ENCODE measurements at places on chromosomes 11 and 22.

GRCh38 chr11:68658097-68658496 is 26.2 kb upstream of the GAL start:
- no peak for DNase-seq
- H3K36me3 ChIP-seq: no peaks in the 10 kb centered on the region
- H3K4me1 ChIP-seq: peaks cover 7% of the 10 kb centered on the region
- H3K4me3 ChIP-seq: no peak overlapping the region
- H3K27ac ChIP-seq: no peak overlapping the region
- H3K27me3 ChIP-seq: no peaks in the 10 kb centered on the region

- H3K27me3 ChIP-seq: no peaks in the 10 kb centered on the region
- H3K4me1 ChIP-seq: peaks cover 73% of the 10 kb centered on the region
- no peak for DNase-seq
- peak overlapping the region; percentile 98 for H3K4me3 ChIP-seq
- H3K27ac ChIP-seq: peak overlapping the region; percentile 90
- H3K36me3 ChIP-seq: no peaks in the 10 kb centered on the region
Observed at GRCh38 chr22:46738647-46739093, 618 bp upstream of the CERK start.

- H3K36me3 ChIP-seq: no peaks in the 10 kb centered on the region
- peaks cover 15% of the 10 kb centered on the region for H3K4me1 ChIP-seq
- no peak overlapping the region for H3K4me3 ChIP-seq
- H3K27me3 ChIP-seq: no peaks in the 10 kb centered on the region
Observed at GRCh38 chr11:16194566-16194965, 161.8 kb downstream of the SOX6 start.

- no peak overlapping the region for H3K4me3 ChIP-seq
- peaks cover 25% of the 10 kb centered on the region for H3K4me1 ChIP-seq
- DNase-seq: peak; percentile 83
- H3K27ac ChIP-seq: peak overlapping the region; percentile 78
Observed at GRCh38 chr11:58024601-58025091, 965 bp downstream of the OR9Q1 start.

- peaks cover 8% of the 10 kb centered on the region for H3K27me3 ChIP-seq
- H3K27ac ChIP-seq: no peak overlapping the region
- no peaks in the 10 kb centered on the region for H3K36me3 ChIP-seq
Observed at GRCh38 chr22:26949193-26949592, 291.8 kb downstream of the MIAT start.
